RKO (cell line): ENCODE measurements at places on chromosomes 5 and 9.

- DNase-seq = no peak
Observed at GRCh38 chr5:38996123-38996522, 78.1 kb downstream of the RICTOR start.

DNA sequence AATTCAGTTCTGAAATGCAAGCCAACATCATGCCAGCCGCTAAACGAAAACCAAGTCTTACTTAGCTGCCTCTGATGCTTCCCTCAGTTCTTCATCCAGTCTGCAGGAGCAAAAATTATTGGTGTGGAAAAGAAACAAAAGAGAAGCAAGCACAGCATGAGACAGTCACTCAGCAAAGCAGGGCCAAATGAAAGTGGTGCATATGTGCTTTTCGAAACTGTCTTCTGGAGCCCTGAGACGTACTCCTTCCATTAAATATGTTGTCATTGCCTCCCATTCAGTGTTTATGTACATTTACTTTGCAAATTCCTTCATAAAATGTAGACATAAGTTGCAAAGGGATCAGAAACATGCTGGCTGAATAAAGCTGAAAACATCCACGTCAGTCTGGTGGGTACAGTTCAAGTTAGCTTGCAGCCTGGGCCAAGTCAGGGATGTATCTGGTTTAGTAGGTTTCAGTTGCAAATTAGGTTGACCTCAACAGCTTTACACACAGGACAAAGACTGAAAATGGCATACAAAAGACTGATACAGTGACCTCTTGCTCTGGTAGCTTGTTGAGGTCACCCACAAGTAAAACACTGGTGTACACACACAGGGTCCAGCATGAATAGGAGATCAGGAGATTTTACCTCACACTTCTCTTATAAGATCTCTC is 139.7 kb upstream of the PCA3 start:
- DNase-seq = no peak

DNA sequence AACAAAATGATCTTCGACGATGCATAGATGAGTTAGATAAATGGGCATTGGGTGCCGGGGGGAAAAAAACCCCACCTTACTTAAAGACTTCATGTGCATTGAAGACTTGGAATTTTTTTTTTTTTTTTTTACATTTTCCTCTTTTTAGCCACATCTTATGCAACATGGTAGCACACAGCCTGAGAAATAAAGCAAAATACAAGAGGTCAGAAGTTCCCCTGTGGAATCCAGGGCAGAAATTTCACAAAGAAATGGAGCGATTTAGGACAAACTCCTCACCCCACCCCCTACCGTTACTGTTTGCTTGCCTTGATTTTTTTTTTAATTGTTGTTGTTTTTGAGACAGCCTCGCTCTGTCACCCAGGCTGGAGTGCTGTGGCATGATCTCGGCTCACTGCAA is 153.2 kb downstream of the GOLPH3 start:
- no peak for DNase-seq

- DNase-seq = no peak
Observed at GRCh38 chr5:33650911-33651310, 210.1 kb downstream of the TARS1 start.

DNA sequence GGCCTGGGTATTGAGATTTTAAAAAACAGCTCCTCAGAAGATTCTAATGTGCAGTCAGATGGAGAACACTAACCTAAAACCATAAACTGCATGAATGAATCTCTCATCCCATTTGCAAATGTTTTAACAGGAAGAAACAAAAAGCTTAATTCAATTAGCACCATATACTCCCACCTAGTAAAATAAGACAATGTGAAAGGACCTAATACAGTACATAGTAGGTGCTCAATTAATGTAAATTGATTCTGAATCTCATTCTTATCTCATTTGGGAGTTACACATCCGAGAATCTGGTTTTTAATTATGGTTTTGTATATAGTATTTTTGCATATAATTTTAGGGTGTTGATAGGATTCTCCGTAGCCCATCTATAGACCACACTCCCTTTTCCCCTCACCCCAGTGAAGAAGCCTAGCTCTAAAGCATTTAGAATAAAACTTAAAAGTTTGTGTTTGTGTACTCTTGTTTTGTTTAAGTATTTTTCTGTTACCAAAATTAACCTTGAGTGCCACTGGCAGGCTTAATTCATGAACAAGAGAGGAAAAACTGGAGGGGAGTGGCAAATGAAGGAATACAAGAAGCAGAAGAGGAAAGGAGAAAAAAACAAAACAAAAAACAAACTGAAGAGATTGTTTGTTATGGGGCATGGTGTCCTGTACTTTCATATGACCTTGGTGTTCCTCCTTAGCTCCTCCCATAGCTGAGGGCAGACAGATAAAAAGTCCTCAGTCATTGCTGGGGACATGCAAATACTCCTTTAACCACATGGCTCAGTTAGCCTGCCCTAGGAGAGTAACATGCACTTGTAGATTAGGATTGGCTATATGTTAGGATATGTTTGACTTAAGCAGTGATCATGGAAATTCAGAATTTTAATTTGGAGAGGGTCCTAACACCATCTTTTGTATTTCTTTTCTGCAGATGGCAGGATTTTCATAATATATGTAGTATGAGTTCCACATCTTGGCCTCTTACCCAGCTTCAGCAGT is 1.2 kb downstream of the RNF14 start:
- DNase-seq = peak; percentile 79

GRCh38 chr9:127349483-127350113 is 47.4 kb upstream of the SLC2A8 start:
- no peak for DNase-seq

- no peak for DNase-seq
Observed at GRCh38 chr5:124162767-124163532, 583.5 kb downstream of the ZNF608 start.

- no peak for DNase-seq
Observed at GRCh38 chr5:175582697-175583096, 75.2 kb upstream of the HRH2 start.

DNA sequence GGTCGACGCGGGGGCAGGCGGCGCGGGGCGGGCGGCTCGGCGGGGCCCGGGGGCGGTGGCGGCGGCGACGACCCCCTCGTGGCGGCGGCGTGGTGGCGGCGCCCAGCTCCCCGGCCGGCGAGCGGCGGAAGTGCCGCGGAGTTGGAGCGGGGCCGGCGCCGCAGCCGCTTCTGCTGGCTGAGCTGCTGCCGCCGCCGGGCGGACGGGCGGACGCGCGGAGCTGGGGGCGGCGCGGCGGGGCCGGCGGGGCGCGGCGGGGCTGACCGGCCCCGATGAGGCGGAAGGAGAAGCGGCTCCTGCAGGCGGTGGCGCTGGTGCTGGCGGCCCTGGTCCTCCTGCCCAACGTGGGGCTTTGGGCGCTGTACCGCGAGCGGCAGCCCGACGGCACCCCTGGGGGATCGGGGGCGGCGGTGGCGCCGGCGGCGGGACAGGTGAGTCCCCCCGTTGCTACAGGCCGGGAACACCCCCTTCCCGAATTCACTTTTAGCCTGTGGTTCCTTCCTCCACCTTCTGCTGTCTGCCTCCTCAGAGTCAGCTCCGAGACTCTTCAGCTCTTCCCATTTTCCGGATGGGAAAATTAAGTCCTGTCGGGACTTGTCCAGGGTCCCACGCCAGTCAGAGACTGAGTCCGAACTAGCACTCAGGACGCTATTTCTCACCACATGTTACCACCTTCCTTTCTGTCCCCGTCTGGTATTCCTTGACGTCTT is at the start of gene GALNT10:
GALNT10 (plus strand) TSS at position 139 of the 710 bp plus-strand sequence; CDS start at position 273, 134 bp downstream.
- peak; percentile 74 for DNase-seq

DNA sequence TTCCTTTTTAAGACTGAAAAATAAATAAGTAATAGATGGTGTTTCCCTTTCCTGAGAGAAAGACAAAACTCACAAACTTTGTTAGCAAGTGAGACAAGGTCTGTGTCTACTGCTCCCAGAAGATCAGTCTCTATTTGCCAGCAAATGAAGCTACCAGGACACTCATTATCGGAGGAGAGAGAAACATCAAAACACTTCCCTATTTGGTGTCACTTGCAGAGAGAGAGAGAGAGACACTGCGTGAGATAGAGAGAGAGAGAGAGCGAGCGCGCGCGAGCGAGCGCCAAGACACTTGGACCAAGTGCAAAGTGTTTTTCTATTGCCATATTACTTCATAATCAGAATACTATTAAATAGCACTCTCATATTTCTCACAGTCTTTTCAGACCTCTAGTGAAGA is 142.7 kb downstream of the KCNN2 start:
- no peak for DNase-seq

GRCh38 chr9:68668127-68668526 is 36.9 kb upstream of the PIP5K1B start:
- DNase-seq = no peak

DNA sequence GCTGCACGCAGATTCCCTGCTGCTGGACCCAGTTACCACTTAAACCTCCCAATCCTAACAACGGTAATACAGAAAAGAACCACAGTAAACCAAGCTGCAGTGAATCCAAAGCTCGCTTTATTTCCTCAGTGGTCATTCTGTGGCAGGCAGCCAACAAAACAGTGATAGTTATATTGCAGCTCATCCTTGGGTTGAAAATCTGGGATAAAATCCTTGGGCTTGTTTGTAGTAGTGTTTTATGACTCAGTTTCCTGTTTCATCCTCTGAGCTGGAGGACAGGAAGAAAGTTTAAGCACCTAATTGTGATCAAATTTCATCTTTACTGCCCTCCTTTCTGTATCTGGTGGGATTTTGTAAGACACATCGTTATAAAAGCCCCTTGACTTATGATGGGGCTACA is 31.4 kb downstream of the HMGCR start:
- DNase-seq = no peak

DNA sequence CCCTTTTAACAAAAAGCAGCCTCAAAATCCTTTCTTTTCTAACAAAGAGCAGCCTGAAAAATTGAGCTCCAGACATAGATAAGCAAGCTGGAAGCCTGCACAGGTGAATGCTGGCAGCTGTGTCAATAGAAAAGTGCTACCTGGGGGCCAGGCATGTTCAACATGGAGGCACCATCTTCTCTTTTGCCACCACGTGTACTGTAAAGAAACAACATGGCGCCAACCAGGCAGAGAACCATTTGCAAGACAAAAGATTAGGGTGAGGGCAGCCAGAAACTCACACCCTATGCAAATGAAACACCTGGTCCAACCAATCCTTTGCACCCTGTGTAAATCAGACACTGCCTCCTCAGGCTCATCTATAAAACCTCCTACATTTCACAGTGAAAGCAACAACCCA is 96.0 kb downstream of the ACTL7B start:
- no peak for DNase-seq

DNA sequence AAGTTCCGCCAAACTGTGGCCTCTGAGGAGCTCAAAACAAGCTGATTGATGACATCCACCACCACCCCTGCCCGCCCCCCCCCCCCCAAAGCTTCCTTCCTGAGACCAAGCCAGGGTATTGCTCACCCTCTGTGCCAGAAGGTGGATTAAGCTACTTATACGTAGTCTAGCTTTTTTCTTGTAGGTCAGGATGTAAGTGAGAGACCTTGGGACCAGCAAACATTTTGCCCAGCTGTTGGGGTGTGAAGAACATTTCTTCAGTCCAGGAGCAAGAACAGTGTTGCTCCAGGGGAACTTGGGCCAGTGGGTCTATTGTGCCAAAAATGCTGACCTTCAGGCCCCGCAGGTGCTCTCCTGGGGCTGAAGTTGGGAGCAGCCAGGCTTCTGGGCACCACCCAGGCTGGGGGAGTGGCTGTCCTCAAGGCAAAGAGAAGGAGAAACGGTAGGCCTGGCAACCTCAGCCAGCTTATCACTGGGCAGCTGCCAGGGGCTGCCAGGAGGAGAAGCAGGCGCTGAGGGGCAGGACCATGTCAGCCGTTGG is 18.0 kb downstream of the NEURL1B start:
- DNase-seq = no peak

DNA sequence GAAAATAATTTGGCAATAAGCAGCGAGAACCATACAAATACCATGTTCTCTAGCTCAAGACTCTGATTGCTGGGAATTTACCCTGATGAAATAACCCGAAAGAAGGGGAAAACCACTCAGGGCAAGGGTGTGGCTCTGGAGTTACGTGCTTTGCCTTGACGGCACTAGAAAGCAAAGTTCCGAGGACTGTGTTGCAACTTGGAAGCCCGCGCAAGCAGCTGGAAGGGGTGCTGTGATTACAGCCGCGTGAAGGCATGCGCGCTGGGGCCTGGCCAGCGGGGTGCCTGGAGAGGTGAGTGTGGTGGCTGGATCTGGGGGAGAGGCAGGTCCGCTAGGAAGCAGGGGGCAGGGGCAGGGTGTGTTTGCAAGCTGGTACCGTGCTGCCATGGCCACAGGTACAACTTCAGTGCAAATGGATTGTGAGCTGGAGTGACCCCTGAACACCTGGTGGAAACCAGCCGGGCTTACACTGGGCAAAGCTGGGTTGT is 52.6 kb upstream of the CNOT6 start:
- DNase-seq = no peak

DNA sequence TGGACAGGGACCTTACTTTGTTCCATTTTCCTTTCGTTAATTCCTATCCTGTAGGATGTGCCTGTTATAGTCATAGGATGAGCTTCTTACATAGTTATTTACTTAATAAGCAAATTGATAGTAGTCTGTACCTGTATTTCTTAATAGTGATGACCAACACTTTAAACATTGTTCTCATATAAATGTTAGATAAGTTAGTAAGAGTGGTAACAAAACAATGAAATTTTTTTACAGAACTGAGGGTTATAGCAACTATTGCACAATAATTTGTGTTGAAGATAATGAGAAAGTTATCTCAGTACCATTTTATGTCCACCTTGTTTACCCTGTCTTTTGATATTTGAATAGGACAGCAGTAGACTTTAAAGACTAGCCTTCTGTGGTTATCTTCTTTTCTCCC is 162.9 kb upstream of the ELL2 start:
- no peak for DNase-seq

DNA sequence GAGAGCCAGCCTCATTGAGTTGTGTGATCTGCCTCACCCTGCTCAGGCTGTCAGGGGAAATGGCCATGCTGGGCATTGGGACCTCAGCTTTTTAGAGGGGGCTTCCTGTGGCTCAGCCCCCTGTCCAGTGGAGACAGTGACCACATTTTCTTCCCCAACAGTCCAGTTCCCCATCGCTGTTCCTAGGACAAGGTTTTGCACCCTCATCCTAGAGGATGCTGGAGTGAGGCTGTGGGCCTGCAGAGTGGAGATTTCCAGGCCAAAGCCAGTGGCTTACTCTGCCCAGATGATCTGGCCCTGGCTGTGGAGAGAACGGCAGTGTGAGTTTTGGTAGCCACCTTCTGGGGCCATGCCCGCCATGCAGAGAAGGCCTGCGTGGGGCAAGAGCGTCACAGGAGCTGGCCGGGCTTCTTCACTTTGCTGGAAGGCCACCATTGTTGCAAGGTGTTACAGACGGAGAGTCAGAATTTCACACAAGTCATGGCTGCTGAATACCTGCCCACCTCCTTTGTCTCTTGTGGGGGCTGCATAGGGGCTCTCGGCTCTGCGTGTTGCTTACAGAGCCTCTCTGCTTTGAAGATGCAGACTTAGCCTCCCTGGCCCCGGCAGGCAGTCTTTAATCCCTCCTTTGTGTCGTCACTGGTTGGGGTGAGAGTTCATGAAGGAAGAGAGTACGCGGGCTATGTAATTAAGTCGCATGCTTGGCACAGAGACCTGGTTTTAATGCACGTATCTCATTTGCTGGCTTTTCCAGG is 35.2 kb upstream of the PITX1 start:
- no peak for DNase-seq
